Chondrocyte (in vitro differentiated cells): ENCODE measurements at places on chromosomes 6 and 20. TPM values are rescaled to one million over a fixed set of nuclear protein-coding genes. Genes with fewer than 3 reads are reported as not detected.

DNA sequence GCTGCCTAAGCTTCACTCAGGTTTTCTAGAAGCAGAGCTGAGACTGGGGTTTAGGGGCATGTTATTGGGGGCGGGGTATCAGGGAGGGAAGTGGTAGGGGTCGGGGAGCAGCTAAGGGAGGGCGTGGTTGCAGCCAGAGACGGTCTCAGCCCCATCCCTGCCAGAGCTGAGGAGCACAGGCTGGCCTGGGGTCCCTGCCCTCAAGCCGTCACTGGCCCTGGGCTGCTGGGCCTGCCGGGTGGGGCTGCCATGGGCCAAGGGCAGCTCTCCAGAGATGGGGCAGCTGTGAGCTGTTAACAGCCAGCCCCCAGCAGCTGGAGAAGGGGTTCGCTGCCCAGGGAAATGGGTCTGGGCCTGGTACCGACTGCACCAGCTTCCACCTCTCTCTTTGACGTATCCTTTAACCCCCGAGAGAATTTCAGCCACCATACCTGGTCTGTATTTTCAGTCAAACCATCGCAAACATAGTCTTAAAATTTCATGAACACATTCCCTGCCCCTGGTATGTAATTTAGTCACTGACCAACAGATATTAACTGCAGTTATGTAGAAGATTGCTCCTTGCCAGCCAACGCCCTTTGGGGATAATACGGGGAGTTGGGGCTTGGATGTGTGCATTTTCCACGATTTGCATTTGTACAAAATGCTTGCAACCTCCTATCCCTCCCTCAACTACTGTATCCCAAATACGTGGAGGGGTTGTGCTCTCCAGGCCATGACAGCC lies 253.4 kb downstream of the TAF4 start:
- H3K36me3 ChIP-seq: peaks cover 1% of the 10 kb centered on the region
- no peak overlapping the region for H3K27ac ChIP-seq
- no peaks in the 10 kb centered on the region for H3K4me1 ChIP-seq
- peaks cover 21% of the 10 kb centered on the region for H3K27me3 ChIP-seq
- H3K4me3 ChIP-seq: no peak overlapping the region

DNA sequence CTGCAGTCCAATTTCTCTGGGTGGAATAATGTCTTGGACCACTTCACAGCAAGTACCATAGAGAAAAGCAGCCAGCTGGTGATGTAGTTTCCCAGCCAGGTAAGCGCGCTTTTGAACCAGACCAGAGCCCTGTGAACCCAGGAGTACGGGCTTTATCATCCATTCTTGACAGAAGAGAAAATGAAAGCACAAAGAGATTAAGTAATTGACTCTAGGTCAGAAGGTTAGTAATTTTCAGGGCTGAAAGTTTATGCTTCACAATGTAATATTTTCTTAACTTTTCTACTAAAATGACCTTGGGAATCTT lies 7.1 kb upstream of the UST start:
- H3K36me3 ChIP-seq: no peaks in the 10 kb centered on the region
- no peak overlapping the region for H3K27ac ChIP-seq
- DNase-seq: no peak
- no peaks in the 10 kb centered on the region for H3K27me3 ChIP-seq

GRCh38 chr6:8194490-8194889 lies 92.1 kb upstream of the EEF1E1 start:
- no peak overlapping the region for H3K27ac ChIP-seq
- DNase-seq: no peak
- H3K27me3 ChIP-seq: no peaks in the 10 kb centered on the region
- H3K36me3 ChIP-seq: no peaks in the 10 kb centered on the region
- peaks cover 18% of the 10 kb centered on the region for H3K4me1 ChIP-seq
- H3K4me3 ChIP-seq: no peak overlapping the region

DNA sequence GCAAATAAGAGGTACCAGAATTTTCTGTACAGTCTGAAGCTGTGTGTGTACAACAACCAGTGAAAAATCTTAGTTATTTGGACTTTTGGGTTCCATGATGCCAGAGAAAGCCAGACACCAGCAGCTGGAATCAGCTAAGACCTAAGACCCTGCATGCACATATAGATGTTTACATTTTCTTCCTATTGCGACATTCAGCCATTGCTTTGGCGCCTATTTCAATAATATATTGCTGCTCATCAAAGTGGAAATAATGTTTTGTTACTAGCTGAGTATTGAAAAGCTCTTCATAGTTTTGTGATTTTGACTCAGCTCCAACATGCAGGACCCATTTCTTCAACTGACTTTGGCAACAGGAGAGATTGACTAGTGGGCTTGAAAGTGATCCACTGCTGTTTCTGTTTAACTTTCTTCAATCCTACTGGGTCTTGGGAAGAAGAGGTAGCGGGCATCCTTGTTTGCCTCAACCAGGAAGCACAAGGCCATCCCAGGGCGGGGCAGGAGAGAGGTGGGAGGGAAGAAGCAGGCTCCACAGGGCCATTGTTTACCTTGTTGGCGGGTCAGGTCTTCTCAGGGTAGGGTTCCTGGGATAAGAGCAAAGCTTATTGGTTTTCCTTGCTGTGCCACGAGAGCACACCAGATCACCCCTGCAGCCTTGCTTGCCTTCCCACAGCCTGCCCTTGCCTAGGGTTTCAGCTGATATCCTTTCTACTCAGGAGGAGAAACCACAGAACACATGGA lies 101.3 kb upstream of the ESR1 start:
- peaks cover 18% of the 10 kb centered on the region for H3K27me3 ChIP-seq
- no peak overlapping the region for H3K4me3 ChIP-seq
- no peaks in the 10 kb centered on the region for H3K4me1 ChIP-seq
- H3K36me3 ChIP-seq: no peaks in the 10 kb centered on the region
- no peak overlapping the region for H3K27ac ChIP-seq

- H3K4me1 ChIP-seq: peaks cover 85% of the 10 kb centered on the region
- H3K27me3 ChIP-seq: no peaks in the 10 kb centered on the region
- peaks cover 9% of the 10 kb centered on the region for H3K36me3 ChIP-seq
- no peak for DNase-seq
- H3K4me3 ChIP-seq: no peak overlapping the region
- peak overlapping the region; percentile 89 for H3K27ac ChIP-seq
Observed at GRCh38 chr20:36482044-36482473, 59.3 kb upstream of the MYL9 start.

DNA sequence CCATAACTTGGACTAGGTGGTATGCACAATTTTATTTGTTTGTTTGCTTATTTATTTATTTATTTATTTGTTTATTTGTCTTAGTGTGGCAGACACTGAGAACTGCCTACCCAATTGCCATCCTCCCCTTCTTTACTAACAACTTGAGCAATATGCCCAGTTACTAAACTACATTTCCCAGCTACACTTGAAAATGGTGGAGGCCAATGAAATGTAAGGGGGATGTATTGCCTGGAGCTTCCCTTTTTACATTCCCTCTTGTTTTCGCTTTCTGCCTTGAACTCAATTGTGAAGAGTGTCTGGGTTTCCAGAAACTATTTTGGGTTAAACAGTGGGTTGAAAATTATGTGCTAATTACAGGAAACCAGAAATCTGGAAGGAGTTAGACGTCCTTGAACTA lies 152.7 kb upstream of the FKBP1C start:
- H3K27me3 ChIP-seq: no peaks in the 10 kb centered on the region
- no peak overlapping the region for H3K4me3 ChIP-seq
- DNase-seq: no peak
- no peaks in the 10 kb centered on the region for H3K4me1 ChIP-seq

DNA sequence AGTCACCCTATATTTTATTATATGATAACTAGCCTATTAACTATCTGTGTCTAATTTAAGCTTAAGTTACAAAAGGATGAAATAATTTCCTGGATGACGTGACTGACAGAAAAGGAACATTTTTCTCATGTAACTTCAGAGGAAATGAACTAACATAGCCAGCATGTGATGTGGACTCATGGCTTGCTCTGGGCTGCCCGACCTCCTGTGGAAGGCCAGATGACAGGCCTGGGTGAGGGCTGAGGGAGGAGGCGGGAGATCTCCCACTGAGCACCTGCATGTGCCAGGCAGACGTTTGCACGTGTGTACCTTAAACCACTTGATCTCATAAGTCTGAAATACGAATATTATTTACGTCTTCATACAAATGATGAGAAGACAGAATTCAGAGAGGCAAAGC lies 321.1 kb downstream of the SYNE1 start:
- no peaks in the 10 kb centered on the region for H3K27me3 ChIP-seq
- H3K36me3 ChIP-seq: peaks cover 52% of the 10 kb centered on the region
- H3K27ac ChIP-seq: peak overlapping the region; percentile 96
- no peak for DNase-seq

DNA sequence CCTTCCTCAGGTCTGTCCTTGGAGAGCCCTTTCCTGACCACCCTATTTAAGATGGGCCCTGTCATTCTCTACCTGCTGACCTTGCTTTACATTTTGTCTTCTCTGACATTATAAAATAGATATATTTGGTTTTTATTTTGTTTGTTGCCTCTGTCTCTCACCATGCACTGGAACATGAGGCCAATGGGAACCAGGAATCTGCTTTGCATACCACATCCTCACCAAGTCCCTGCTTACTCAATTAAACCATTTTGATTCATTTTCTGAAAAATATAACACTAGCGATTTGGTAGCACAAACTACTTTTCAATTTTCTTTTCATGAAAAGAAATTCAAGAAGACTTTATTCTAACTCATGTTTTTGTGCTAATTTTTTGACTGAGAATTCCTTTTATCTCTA lies 32.8 kb upstream of the POPDC3 start:
- no peak for DNase-seq
- no peak overlapping the region for H3K27ac ChIP-seq
- peaks cover 19% of the 10 kb centered on the region for H3K4me1 ChIP-seq
- H3K36me3 ChIP-seq: no peaks in the 10 kb centered on the region
- H3K27me3 ChIP-seq: no peaks in the 10 kb centered on the region

GRCh38 chr6:52697903-52698302 lies 27.0 kb downstream of the TMEM14A start:
- H3K27ac ChIP-seq: no peak overlapping the region
- H3K27me3 ChIP-seq: no peaks in the 10 kb centered on the region
- H3K4me3 ChIP-seq: no peak overlapping the region
- peaks cover 2% of the 10 kb centered on the region for H3K36me3 ChIP-seq

DNA sequence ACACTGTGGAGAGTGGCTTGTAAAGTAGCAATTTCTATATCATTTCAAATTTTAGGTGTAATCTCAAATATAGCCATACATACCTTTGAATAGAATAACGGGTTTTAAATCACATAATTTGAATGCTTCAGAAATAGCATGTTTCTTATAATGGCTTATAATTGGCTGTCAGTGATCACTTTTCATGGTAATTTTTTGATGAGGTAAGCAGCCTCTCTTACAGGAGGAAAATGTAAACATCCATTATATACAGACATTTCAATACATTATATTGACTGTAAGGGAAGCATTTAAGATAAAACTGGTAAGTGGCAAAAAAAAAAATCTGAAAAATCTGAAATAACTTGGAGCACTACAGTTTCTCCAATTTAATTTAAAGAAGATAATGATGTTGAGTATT lies 67.8 kb upstream of the PHACTR2 start:
- H3K36me3 ChIP-seq: no peaks in the 10 kb centered on the region
- H3K27ac ChIP-seq: no peak overlapping the region
- no peak for DNase-seq
- no peak overlapping the region for H3K4me3 ChIP-seq
- H3K4me1 ChIP-seq: peaks cover 41% of the 10 kb centered on the region
- no peaks in the 10 kb centered on the region for H3K27me3 ChIP-seq

- H3K4me1 ChIP-seq: peaks cover 14% of the 10 kb centered on the region
- no peak overlapping the region for H3K27ac ChIP-seq
- DNase-seq: no peak
- no peaks in the 10 kb centered on the region for H3K27me3 ChIP-seq
Observed at GRCh38 chr20:59351157-59352040, 51.0 kb downstream of the EDN3 start.

DNA sequence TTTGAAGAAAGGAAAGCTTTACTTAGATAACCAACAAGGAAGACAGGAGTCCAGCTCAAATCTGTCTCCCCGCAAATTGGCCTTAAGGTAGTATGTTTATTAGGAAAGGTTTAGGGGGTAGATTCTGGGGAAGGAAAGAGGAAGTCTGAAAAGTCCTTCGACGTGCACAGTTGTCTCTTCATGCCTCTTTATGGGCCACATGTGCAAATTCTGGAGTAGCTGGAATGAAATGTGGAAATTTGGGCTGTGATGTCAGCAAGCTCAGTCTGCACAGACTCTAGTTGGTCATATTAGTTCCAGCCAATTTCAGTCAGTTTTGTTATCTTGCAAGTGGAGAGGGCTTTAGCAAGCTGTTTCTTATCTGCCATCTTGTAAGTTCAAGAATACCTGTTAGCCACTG lies 50.1 kb downstream of the NUP153 start:
- H3K4me3 ChIP-seq: no peak overlapping the region
- no peak for DNase-seq
- H3K27ac ChIP-seq: no peak overlapping the region
- no peaks in the 10 kb centered on the region for H3K27me3 ChIP-seq
- H3K36me3 ChIP-seq: peaks cover 15% of the 10 kb centered on the region

DNA sequence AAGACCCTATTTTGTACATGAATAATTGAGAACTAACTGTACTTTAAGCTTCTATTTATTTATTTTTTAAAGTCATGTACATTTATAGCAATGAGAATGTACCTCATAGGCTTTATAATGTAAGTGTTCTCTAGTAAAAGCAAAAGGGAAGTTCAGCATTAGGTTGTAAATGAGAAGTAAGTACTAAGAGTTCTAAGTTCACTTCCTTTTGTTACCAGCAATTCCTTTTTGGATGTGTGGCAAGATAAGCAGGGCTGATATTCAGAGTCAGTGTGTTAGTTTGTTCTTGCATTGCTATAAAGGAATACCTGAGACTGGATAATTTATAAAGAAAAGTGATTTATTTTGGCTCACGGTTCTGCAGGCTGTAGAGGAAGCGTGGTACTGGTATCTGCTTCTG lies 54.0 kb upstream of the CCN2 start:
- peaks cover 26% of the 10 kb centered on the region for H3K4me1 ChIP-seq
- H3K27me3 ChIP-seq: no peaks in the 10 kb centered on the region
- no peak overlapping the region for H3K27ac ChIP-seq

GRCh38 chr6:72560721-72561593 lies 60.9 kb upstream of the KCNQ5 start:
- H3K27me3 ChIP-seq: no peaks in the 10 kb centered on the region
- H3K4me1 ChIP-seq: peaks cover 14% of the 10 kb centered on the region
- no peak for DNase-seq

The ZNF318 gene
- 18.7 to 23.6 TPM (median 19.8 TPM) in 3 replicates for total RNA-seq

The CAGE1 gene
- not detected in 3 replicates for total RNA-seq

The HTR1E gene
- total RNA-seq: not detected in 3 replicates

The DCDC2 gene
- 0.15 to 0.30 TPM in 2 of 3 replicates, not detected in the other for total RNA-seq

The NKAPL gene
- total RNA-seq: not detected in 3 replicates

The WFDC10B gene
- total RNA-seq: not detected in 3 replicates

The PDE10A gene
- 10.4 to 14.3 TPM (median 13.7 TPM) in 3 replicates for total RNA-seq

The NAA20 gene
- 44.9 to 47.2 TPM (median 46.2 TPM) in 3 replicates for total RNA-seq

The GLP1R gene
- total RNA-seq: not detected in 3 replicates

The EFCAB8 gene
- total RNA-seq: 0.32 to 0.67 TPM (median 0.51 TPM) in 3 replicates
